Activated naive CD4-positive, alpha-beta T cell treated with anti-CD3 and anti-CD28 coated beads for 36 hours (primary cell): ENCODE measurements at places on chromosomes 1 and 21.
A peak's percentile ranks its signal among the peaks of the same experiment; 100 is the strongest.

DNA sequence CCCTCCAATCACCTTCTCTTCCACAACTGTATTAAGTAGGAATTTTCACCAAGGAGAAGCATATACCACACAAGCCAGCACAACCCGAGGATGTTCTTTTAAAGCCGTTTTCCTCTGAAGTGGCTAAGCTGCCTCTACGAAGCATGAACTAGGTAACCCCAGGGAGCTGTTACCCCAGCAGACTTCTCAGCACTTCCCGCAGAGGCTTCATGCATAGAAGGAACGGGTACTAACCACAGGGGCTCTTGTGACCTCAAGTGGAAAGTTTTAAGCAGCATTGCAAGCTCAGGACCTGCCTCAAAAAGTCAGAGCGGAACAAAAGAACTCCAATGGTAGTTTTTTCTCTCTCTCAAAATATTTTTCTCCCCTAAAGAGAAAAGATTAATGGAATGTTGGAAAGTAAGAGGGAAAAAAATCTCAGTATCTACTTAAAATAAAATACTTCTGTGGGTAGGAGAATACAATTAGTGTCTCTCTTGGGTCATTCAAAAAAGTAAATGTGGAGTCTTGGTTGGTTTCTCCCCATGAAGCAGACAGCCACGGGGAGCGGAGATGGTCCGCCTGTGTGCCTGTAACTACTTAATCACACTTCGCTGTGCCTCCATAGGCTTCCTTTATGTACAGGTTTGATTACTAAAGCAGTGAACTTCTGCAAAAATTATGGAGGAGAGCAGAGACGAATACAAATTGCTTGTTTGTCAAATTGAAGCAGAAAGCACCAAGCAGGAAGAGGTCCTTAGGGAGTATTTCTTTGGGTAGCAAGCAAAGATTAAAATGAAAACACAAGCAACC is 40.9 kb downstream of the STX6 start:
- peak; percentile 68 for DNase-seq

DNA sequence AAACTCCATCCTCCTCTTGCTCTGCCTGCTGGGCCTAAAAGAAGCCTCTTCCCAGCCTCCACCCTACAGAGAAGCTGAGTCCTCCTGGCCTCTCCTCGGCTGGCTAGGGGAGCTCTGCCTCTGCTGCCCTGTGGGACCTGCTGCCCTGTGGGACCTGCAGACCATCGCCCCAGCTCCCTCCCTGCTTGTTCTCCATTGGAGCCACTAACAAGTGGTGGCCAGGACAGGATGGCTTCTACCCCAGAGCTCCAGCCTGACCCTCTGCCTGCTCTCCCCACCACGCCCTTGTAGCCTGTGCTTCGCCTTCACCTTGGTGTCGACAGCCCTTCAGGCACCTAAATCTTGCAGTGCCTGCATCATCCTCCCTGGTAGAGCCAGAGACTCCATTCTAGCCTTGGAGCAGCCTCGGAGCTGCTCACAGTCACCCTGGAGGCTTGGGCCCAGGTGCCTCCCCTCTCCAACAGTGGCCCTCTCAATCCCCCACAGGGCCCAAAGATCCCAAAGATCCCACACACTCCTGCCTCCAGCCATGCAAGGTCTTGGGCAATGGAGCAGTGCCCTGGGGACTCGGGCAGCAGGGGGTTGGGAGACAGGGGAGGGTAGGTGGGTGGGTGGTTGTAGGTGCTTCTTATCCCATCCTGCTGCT is 3.0 kb downstream of the EPS8L3 start:
- DNase-seq = no peak

- DNase-seq = no peak
Measured at GRCh38 chr1:231965615-231966014, 339.0 kb downstream of the DISC1 start.

DNA sequence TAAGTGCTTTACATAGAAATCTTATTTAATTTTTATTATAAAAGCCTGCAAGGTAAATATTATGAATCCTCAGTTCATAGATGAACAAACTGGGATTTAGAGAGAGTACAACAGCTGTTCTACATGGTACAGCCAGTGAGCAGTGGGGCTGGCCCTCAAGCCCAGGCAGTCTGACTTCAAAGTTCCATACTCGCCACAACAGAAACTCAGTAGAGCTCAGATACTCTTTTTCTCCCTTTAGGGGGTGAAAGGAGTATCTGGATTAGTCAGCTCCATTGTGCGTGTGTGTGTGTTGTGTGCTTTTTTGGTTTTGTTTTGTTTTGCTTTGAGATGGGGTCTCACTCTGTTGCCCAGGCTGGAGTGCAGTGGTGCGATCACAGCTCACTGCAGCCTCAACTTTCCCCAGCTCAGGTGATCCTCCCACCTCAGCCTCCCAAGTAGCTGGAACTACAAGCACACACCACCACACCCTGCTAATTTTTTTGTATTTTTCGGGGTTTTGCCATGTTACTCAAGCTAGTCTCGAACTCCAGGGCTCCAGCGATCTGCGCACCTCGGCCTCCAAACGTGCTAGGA is 378.5 kb downstream of the SMYD3 start:
- peak; percentile 24 for DNase-seq

- DNase-seq = no peak
Measured at GRCh38 chr1:115506924-115507589, 134.7 kb upstream of the VANGL1 start.

DNA sequence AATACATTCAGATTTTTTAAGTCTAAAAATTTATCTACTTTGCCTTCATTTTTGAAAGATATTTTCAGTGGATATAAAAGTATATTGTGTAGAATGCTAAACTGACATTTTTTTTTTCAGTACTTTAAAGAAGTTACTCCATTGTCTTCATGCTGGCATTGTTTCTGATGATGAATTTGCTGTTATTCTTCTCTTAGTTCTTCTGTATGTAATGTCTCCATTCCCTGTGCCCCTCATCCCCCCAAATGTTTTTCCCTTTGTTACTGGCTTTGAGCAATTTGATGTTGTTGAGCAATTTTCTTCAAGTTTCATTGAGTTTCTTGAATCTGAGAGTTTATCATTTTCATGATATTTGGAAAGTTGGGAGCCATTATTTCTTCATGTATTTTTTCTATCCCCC is 20.8 kb upstream of the VANGL1 start:
- DNase-seq = no peak

DNA sequence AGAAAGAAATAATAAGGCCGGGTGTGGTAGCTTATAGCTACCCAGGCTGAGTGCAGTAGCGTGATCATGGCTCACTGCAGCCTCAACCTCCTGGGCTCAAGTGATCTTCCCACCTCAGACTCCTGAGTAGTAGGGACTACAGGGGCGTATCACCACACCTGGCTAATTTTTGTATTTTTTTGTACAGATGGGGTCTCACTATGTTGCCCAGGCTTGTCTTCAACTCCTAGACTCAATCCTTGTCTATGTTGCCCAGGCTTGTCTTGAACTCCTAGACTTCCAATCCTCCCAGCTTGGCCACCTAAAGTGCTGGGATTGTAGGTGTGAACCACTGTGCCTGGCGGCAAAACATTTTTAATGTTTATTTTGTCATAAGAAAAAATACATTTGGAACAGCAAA is 30.5 kb downstream of the MIXL1 start:
- DNase-seq = no peak

DNA sequence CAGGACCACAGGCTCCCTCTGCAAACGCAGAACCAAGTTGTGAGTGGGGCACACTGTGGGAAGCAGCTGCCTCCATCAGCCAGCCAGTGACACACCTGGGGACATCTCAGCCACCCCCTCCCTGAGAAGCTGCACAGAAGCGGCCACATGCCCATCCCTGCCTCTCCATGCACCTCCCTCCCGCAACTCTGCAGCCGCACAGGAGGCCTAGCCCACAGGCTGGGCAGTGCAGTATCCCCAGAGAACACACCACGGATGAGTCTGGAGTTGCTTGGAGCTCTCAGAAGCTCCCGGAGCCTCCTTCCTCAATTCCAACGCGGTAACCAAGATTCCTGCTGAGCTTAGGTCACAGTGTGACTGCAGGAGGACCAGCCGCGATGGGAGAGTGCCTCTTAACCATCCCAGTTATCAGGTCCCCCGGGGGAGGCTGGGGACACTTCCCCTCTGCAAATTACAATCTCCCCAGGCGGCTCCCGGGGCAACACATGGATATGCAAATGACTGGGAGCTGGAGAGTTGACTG is 1.2 kb upstream of the WNT3A start:
- no peak for DNase-seq

DNA sequence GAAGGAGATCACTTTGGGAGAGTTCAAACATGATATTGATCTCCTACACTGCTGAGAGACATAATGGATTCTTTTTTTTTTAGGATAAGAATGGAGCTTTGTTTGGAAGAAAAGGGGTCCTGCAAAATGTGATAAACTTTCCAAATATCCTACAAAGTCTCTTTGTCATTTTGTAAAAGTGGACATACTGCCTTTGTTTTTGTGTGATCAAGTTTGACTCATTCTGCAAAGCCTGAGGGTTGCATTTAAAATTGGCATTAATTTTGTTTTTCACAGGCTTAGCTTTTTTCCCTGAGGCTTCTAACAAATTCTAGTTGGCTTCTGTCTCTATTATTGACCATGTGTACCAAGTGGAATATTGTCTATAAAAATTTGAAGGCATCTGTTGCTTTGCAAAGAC is 113.2 kb downstream of the AK5 start:
- DNase-seq = no peak

DNA sequence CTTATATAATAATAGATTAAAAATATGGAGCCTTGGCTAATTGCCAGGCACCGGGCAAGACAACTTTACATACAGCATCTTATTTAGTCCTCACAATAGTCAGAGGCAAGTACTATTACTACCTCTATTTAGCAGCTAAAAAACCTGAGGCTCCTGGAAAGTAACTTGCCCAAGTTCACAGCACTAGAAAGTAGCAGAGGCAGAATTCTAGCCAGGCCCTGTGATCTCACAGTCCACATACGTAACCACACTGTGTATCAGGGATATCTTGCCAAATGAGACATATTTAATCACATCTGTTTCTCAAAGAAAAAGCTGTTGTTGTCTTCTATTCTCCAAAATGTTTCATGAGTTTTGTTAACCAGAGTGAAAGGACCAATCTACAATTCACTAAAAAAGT is 378.5 kb downstream of the PLPP3 start:
- no peak for DNase-seq
